Lung microvascular endothelial cell (primary cell): ENCODE measurements at places on chromosomes 4 and X. TPM values are rescaled to one million over a fixed set of nuclear protein-coding genes. Genes with fewer than 3 reads are reported as not detected.

GRCh38 chrX:109696146-109696740 lies 36.8 kb downstream of the ACSL4 start:
- no peak for DNase-seq

DNA sequence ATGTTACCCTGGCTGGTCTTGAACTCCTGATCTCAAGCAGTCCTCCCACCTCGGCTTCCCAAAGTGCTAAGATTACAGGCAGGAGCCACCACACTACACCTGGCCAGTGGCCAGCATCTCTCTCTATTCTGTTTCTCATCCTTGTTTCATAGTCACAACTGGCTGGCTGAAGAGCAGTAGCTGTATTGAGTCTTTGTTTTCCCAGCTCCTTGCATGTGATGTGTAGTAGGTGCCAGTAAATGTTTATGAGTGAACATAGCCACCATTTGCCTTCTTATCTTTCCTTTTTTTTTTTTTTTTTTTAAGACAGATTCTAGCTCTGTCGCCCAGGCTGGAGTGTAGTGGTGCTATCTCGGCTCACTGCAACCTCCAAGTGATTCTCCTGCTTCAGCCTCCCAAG lies 23.6 kb downstream of the NUDT9 start:
- DNase-seq, result no peak

DNA sequence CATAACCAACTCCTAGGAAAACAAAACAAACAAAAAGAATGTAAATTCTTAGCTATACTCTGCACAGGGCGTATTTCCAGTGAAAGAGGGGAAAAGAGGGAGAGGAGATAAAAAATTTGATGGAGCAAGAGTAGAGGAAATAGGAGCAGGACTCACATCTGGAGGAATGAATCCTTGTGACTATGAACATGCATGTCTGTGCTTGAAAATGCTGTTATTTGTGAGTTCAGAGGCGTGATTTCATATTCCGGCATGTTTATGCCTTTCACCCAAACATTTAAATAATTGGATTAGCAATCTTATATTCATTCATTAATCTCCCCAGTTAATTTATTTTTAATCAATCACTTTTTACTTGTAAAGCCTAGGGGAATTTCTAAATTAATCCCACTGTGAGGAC lies 11.2 kb upstream of the NUDT11 start:
- DNase-seq, result no peak

DNA sequence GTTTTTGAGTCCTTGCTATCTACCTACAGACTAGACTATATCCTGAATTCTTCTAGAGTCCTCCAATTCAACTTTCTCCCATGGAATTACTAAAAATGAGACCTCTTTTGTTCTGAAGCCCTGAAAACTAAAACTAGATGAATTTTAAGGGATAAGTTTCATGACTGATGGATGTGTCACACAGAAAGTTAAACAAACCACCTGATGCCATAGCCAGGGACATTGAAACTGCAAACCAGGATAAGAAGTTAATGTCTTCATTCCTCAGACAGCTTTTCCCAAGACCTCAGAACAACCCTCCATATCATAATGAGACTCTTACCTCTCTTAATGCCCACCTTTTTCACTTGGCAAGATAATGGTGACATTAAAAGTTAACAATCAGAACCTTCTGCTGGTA lies 81.5 kb upstream of the PTPN13 start:
- DNase-seq, result no peak

DNA sequence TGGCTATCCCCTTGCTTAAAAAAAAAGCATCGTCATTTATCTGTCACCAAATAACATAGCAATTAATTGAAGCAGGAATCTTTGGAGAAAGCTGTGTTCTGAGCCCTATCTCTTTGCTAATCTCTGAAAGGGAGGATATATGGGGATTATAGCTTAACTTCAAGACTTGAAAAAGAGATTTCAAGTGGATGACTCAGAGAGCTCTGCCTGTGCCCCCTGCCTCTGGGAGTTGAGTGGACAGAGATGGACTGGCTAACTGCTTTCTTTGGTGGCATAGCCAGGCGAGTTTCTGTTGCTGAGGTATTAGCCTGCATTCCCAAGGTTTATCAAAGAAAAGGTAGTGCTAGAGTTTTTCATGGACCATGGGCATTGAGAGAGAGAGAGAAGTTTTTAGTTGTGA lies 91.6 kb downstream of the DDIT4L start:
- no peak for DNase-seq

DNA sequence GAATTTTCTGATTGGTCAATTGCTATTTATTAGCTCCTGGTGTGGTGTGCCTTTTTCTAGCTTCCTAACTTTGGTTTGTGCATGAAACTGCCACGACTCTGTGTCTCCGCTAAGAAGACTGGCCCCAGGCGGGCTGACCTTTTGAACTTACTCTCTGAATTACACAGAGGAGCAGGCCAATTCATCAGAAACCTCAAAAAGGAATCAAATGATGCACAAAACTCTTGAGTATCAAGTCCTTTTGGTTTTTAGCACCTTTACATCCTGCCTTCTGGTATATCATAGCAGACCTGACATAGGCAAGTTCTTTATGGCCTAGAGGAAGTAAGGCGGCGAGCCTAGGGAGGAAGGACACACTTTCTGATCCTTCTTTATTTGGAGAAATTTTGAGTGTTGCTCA lies 17.6 kb downstream of the TKTL1 start:
- DNase-seq, result no peak

GRCh38 chr4:146442801-146443200 lies 78.9 kb downstream of the SLC10A7 start:
- DNase-seq, result peak; percentile 35

GRCh38 chr4:107897823-107898222 lies 33.5 kb upstream of the CYP2U1 start:
- no peak for DNase-seq

- DNase-seq, result no peak
Observed at GRCh38 chrX:23514082-23514481, 153.2 kb upstream of the PRDX4 start.

GRCh38 chr4:26330186-26330787 lies 9.5 kb downstream of the RBPJ start:
- peak; percentile 77 for DNase-seq

- peak; percentile 8 for DNase-seq
Observed at GRCh38 chr4:38765382-38765781, 17.4 kb downstream of the TLR10 start.

DNA sequence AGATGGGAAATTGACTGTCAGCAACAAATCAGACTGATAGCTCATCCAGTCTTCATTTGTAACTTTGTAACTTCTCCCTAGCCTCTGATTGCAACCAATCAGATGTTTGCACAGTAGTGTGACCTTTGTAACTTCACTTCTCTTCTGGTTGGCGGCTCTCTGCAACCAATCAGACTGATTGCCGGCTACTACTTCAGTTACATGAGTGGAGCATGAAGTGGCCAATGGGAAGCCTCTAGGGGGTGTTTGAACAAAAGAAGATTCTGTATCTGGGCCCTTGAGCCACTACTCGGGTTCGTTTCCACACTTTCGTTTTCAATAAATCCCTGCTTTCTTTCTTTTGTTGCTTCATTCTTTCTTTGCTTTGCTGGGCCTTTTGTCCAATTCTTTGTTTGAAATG lies 1285.8 kb downstream of the TECRL start:
- no peak for DNase-seq

DNA sequence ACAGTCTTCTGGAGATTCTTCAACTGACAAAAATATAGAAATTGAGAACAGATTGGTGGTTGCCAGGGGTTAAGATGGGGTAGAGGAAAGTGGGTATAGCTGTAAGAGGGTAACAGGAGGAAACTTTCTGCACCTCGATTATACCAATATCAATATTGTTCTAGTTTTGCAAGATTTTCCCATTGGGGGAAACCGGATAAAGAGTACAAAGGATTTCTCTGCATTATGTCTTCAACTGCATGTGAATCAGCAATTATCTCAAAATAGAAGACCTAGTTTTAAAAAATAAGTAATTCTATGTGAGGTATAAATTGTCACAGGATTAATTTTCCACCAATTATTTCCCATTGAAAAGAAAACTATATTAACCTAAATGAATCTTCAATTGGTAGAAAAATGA lies 65.7 kb downstream of the LRBA start:
- DNase-seq, result no peak

MAGEA12 gene
- not detected in 2 replicates for total RNA-seq

GAR1 gene
- 2.2 TPM in 2 replicates for total RNA-seq

RPL10 gene
- 2,090 and 2,761 TPM in 2 replicates for total RNA-seq

DCLK2 gene
- total RNA-seq, result 1.2 and 1.7 TPM in 2 replicates

ZFYVE28 gene
- 1.8 and 2.6 TPM in 2 replicates for total RNA-seq

CNOT6L gene
- 29.2 and 31.2 TPM in 2 replicates for total RNA-seq
